ENCODE measurements at places on chromosomes 6 and 20. TPM values are rescaled to one million over a fixed set of nuclear protein-coding genes. Genes with fewer than 3 reads are reported as not detected.

SFT2D1 gene
- total RNA-seq, result 67.8 TPM

PRSS35 gene
- total RNA-seq, result 36.2 TPM

GRCh38 chr6:113172531-113172966, 684.6 kb upstream of the MARCKS start:
- no peaks in the 10 kb centered on the region for H3K4me1 ChIP-seq
- H3K4me3 ChIP-seq, result no peak overlapping the region
- no peaks in the 10 kb centered on the region for H3K36me3 ChIP-seq

GRCh38 chr20:24437196-24438082, 32.0 kb upstream of the SYNDIG1 start:
- no peak overlapping the region for H3K4me3 ChIP-seq
- H3K36me3 ChIP-seq, result no peaks in the 10 kb centered on the region
- peaks cover 10% of the 10 kb centered on the region for H3K4me1 ChIP-seq
- peak overlapping the region; percentile 69 for H3K27ac ChIP-seq

Measured in hepatocyte (in vitro differentiated cells).